ENCODE measurements at places on chromosomes 11 and 22. TPM values are rescaled to one million over a fixed set of nuclear protein-coding genes. Genes with fewer than 3 reads are reported as not detected.

PATE4 gene
- total RNA-seq, result not detected

- DNase-seq, result no peak
These were observed 886 bp upstream of the P4HA3 start for GRCh38 chr11:74312326-74312725.

AIFM3 gene
- 0.59 TPM for total RNA-seq

SMTNL1 gene
- not detected for total RNA-seq

TYR gene
- not detected for total RNA-seq

TMEM121B gene
- 0.66 TPM for total RNA-seq

DNA sequence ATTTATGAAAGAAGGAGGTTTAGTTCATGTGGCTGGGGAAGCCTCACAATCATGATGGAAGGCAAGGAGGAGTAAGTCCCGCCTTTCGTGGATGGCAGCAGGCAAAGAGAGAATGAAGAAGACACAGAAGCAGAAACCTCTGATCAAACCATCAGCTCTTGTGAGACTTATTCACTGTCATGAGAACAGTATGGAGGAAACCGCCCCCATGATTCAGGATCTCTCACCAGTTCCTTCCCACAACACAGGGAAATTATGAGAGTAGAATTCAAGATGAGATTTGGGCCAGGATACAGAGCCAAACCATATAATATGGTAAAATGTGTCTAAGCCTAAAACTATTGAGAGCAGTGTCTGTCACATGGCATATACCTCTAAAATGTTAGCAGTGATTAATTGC is 503.8 kb upstream of the CCDC179 start:
- DNase-seq, result no peak

DNA sequence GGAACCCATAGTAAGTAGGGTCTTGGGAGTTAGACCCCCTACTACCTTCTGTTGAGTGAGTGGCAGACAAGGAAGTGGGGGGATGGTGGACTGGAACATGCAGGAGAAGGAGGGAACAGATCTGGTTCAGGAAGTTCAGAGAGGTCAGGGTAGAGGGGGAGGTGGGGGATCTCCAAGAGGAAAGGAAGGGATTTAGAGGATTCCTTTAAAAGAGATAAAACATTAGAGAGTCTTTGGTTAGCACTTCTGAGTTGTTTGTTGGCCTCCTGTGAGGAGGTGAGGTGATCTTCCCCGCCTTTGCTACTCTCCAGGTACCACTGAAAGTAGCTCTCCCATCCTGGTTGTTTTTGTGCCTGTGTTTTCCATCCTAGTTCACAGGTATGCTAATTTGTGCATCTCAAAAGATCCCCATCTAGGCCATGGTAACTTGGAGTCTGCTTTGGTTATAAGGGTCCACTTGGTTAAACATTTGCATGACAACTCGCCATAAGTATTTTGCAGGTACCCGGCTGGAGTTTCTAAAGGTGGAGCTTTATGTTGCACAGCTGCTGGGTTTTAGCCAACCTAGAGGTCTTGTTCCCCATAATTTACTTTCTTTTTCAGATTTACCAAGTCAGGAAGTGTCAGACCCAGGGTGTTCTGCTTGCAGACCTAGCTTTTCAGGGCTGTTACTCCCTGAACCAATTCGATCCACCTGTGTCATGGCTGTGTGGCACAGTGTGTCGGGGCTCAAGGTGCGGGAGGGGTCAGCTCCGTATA is 79.3 kb upstream of the SORL1 start:
- DNase-seq, result no peak

GRCh38 chr22:46457502-46458488 is 79.6 kb downstream of the CELSR1 start:
- DNase-seq, result no peak

DNA sequence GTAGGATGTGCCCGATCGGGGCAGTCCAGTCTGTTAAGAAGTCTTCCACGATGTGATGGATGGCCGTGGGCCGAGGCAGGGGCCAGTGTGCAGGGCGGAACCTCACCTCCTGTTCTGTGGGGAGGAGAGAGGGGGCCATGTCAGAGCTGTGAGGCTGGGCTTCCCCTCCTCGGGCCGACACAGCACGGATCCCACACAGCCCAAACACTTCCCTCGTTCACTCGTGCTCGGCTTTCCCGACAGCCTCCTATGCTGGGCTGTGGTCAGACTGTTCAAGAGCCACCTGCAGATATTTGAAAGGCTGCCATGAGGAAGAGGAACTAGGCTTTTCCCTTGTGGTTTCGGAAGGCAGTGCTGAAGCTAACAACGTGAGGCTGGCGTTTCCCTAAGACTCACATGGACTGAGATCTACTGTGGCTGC is 12.3 kb upstream of the TXN2 start:
- DNase-seq, result no peak

- no peak for DNase-seq
These were observed 11.0 kb downstream of the IL17REL start for GRCh38 chr22:50001388-50002231.

DNA sequence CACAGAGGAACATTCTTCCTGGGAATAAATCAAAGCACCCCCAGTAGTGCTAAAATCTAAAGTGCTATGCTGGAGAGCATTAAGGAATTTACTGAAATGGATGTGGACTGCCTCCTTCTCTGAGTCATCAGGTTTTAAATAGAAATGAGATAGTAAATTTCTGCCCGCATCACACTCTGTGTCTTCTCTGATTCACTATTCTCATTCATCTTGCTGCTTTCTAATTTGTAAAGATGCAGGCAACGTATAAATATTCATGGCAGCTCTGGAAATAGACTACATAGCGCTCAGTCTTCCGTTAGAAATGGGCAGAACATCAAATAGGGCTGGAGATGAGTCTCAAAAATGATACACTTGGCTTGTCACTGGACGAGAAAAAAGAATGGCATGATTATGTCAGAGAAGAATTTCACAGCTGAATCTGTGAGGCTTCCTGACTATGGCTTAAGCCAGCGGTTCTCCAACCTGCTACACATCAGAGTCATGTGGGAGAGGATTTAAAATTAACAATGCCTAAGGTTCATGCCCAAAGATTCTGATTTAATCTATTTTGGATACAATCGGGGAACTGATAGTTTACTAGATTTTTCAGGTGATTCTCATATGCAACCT is 178.2 kb downstream of the LRRC4C start:
- DNase-seq, result no peak

CNTF gene
- 283 TPM for total RNA-seq

DNA sequence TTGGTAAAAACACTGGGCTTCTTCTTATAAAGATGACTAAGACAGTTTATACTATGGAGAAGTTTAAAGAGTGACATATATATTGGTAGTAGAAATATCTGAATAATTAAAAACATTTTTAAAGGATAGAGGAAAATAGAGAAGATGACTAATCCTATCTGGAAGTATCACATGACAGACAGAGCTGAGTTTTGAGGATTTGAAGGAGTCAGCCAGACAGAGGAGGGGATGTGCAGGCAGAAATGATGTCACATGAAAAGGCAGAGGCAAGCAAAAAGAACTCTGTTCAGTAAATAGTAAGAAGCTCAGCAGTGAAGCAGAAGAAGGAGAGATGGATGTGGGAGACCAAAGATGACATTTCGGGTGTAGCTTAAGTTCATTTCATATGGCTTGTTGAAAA is 1.6 kb downstream of the OR10A2 start:
- no peak for DNase-seq

CARNS1 gene
- 2.9 TPM for total RNA-seq

All from tibial nerve (tissue), 4 donors.